ENCODE measurements at places on chromosomes 1 and 21. TPM values are rescaled to one million over a fixed set of nuclear protein-coding genes. Genes with fewer than 3 reads are reported as not detected.

GRCh38 chr1:229757226-229757625 lies 131.2 kb downstream of the URB2 start:
- ATAC-seq: no peak

DNA sequence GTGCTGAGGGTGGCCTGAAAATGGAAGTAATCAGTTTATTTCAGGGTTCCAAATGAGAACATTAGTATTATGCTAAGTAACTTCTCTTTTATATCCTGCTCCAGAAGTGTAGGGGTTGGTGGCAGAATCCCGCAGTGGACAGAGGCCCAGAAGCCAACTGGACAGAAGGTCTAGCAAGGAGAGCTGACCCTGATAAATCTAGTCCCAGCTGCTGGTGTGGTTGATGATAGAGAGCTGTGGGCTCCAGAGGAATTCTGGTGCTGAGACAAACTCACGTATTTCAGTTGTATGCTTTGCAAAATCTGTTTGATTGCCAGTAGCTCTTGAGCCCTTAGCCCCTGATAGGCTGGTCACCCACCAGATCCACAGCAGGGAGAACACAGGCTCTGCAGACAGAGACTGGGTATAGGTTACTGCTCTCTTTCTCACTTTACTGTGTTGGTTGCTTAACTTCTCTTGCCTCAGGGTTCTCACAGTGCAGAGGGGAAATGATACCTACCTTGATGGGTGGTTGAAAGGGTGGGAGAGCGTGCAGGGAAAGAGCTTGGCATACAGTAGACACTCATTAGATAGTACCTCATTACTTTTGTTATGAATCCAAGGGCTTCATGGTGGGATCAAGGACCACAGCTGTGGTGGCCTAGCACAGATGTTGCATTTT lies 29.6 kb upstream of the CACNA1E start:
- ATAC-seq: no peak

GRCh38 chr1:73593804-73594203 lies 604.2 kb downstream of the LRRIQ3 start:
- no peak for ATAC-seq

DNA sequence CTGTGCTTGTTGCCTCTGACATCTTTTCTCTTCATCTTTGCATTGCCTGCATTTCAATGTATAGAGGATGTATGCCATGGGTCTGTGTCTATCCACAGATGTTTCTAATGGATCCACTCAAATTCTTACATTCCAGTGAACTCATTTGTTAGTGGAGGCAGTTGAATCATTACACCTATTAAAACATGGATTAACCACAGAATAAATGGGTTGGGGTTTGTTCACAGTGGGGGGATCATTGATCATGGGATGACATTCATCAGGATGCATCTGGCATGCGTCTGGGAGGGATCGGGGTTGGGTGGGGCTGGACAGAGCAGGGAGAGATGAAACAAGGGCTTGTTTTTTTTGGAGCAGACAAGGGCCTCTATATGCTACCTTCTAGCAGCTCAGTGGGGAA lies 182.5 kb downstream of the RHOU start:
- ATAC-seq: no peak

DNA sequence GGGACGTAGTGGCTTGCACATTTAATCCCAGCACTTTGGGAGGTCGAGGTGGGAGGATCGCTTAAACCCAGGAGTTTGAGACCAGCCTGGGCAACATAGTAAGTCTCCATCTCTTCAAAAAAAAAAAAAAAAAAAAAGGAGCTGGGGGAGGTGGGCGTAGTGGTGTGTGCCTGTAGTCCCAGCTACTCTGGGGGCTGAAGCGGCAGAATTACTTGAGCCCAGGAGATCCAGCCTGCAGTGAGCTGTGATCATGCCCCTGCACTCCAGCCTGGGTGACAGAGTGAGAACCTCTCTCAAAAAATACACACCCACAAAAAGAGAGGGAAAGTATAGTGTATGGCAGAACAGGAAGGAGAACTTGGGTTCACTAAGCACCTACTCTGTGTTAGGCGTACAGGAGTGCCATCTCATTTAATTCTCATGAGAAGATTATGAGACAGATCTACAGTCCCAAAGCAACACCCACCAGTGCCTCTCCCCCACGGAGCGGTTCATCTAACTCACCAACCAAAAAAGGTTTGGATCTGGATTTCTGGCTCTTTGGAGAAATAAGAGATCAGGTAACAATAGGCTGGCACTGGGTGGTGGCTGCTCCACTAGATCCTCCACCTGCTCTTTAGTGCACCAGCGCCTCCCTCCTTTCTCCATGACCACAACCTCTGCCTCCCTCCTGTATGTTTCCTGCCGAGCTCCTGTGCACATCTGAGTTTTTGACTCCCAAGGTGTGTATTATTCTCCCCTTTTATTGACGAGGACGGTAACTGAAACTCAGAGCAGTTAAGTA lies 1.4 kb upstream of the TRAF5 start:
- ATAC-seq: no peak

GRCh38 chr1:201208236-201208635 lies 17.6 kb downstream of the IGFN1 start:
- no peak for ATAC-seq

DNA sequence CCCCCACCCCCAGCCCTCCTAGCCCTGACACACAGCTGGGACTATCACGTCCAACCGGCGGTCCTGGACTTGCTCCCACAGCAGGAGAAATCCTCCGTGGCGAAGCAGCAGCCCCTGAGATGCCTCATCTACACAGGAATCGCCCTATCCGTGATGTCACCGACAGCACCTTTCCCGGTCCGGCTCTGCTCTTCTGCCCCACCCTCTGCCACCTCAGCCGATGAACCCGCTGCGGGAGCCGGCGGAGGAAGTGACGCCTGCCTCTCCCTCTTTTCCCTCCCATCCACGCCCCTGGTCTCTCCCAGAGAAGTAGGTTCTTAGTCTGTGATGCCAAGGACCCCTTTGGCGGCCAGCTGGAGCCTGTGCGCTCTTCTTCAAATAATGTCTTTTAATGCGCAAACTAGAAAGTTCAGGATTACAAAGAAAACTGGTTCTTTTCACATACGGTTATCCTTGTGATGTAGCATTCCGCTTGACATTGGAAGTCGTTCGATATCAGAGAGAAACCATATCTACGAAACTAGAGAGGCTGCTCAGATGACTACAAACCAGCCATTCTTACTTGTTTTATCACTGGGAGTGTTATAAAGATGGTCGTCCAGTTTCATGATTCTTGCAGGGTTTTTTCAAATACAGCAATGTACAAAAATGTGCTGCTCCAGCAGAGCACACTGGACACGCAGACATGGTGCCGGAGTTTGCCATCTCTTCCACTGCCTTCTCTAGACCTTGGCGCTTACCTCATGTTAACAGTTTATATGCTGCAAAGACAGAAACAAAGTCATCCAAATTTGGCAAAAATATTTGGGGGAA lies 120.3 kb downstream of the PPIAL4G start:
- peak; percentile 79 for ATAC-seq

DNA sequence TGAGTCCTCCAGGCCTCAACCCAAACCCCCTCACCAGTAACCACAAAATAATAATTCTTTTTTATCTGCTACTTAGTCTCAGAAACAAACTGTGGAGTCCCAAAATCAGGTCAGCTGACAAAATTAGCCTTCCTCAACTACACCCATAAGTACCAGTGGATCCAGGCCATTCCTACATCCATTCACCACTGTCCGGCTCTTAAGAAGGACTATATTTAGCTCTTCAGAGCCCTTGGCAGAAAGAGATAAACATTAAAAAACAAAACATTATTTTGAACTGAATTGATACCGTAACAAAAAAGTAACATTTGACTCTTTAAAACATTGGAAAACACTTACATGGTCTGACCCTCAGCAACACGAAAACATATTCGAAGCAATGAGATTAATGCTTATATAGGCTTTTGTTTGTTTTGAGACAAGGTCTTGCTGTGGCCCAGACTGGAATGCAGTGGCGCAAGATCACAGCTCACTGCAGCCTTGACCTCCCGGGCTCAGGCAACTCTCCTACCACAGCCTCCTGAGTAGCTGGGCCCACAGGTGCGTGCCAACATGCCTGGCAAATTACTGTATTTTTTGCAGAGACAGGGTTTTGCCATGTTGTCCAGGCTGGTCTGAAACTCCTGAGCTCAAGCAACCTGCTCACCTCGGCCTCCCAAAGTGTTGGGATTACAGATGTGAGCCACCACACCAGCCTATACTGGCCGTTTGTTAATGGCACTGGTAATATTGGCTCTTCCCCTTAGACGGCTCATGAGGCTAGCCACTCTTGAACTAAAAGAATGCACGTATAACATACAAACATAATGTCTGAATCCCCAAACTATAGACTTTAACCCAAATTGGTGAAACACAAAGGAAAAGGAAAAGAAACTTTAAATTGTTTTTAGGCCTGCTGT lies 330.7 kb downstream of the SMYD3 start:
- no peak for ATAC-seq

DNA sequence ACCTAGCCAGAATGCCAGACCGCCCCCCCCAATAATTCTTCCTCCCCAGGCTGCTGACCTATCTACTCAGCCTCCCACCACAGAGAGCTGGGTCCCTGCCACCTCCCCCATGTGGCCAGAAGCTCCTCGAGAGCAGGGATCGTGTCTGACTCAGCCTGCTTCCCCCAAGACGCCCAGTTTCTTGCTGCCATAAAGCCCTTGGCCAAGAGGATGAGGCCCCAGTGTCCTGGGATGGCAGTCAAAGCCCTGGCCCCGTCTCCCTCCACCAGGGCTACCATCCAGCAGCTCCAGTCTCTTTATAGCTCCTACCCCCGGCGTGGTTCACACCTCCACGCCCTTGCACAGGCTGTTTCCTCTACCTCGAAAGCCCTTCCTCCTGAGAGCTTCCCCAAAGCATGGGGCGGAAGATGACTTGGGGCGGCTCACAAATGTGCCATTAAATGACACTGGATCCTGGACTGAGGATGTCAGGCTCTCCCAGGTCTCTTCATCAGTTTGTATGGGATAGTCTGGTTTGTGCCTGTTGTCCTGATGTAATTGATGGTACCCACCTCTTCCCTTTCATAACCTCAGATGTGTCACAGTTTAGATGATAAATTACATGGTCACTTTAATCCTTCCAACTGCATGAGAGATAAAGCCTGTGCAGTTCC lies 13.2 kb downstream of the ADGRB2 start:
- ATAC-seq: peak; percentile 23

- no peak for ATAC-seq
Observed at GRCh38 chr1:167510881-167511280, 7.4 kb downstream of the CD247 start.

GRCh38 chr1:14899686-14900085 lies 253.9 kb upstream of the TMEM51 start:
- ATAC-seq: no peak

- no peak for ATAC-seq
Observed at GRCh38 chr1:98403963-98404480, 257.5 kb upstream of the SNX7 start.

- no peak for ATAC-seq
Observed at GRCh38 chr21:42744520-42745445, 91.4 kb downstream of the PDE9A start.

- ATAC-seq: no peak
Observed at GRCh38 chr1:40092706-40093639, 4.1 kb downstream of the PPT1 start.

DNA sequence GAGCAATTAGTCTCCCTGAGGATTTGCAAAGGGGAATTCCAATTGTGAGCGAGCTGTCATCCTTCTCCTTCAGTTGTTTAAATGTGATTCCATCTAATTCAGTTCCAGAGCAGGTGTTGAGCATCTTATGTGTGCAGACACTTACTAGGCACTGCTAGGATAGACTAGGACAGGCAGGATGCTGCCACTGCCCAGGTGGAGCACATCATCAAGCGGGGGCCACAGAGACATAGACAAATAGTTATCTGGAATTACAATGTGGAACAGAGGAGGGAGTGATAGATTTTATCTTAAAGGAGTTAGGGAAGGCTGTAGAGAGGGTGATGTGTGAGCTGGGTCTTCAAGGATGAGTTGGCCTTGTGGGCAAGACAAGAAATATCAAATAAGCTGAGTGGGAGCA lies 55.9 kb downstream of the CDC7 start:
- ATAC-seq: peak; percentile 1

DNA sequence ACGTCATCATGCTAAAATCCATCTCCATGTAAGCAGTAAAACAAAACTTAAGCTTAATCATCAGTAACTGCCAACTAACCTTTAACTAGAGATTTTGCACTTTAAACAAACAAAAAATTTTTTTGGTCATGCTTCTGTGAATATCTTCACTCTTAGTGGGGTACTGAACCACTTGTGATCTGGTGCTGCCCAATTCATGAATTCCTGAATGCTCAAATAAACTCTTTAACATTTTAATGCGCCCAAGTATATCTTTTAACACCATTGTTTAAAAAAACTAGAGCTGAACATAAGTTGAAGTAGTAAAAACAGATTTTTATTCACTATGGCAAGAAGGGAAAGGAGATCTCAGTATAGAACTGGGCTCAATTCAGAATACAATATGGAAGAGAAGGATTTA lies 196.9 kb upstream of the USP24 start:
- ATAC-seq: no peak

- no peak for ATAC-seq
Observed at GRCh38 chr21:27532076-27532475, 565.2 kb upstream of the ADAMTS5 start.

GRCh38 chr1:197632651-197633050 lies 142.6 kb downstream of the DENND1B start:
- ATAC-seq: no peak

DNA sequence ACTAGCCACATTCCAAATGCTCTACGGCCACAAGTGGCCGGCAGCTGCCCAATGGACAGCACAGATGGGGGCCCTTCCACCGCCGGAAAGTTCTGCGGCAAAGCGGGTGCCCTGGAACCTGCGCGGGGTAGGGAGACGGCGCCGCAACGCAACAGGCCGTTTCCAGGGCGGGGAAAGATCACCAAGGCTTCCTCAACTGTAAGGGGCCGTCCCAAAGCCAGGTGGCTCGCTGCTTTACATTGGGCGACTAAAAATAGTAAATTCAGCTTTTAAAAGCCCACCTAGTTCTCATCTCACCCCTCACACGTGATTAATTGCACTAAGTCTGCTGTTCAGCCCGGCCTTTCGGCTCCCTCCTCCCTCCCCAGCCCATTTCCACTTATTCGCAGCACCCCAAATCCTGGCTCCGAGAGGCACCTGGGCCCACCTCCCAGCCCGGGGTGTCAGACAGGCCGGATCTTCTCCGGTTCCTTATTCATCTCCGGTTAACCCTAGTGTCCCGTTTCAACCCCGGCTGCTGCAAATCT lies 643 bp downstream of the CFAP298 start:
- peak; percentile 34 for ATAC-seq

Gene CLCNKB
- not detected for total RNA-seq

Gene NUF2
- total RNA-seq: 49.0 TPM

Gene BSND
- total RNA-seq: 0.06 TPM

Gene PEAR1
- not detected for total RNA-seq

Data from activated T-helper 17 cell treated with anti-CD3 and anti-CD28 coated beads, Interleukin-2, amount 50 U/mL, for 72 hours (primary cell).